ENCODE measurements at places on chromosomes 3 and 15. TPM values are rescaled to one million over a fixed set of nuclear protein-coding genes. Genes with fewer than 3 reads are reported as not detected.

The HRG gene
- not detected for total RNA-seq

The DUOXA1 gene
- total RNA-seq = not detected

The IQCH gene
- total RNA-seq = 4.2 TPM

The PSTPIP1 gene
- not detected for total RNA-seq
